Stromal cell of bone marrow (primary cell): ENCODE measurements at places on chromosomes 3 and 15.

- no peak for DNase-seq
Measured at GRCh38 chr3:14698601-14699244, 23.8 kb downstream of the C3orf20 start.

DNA sequence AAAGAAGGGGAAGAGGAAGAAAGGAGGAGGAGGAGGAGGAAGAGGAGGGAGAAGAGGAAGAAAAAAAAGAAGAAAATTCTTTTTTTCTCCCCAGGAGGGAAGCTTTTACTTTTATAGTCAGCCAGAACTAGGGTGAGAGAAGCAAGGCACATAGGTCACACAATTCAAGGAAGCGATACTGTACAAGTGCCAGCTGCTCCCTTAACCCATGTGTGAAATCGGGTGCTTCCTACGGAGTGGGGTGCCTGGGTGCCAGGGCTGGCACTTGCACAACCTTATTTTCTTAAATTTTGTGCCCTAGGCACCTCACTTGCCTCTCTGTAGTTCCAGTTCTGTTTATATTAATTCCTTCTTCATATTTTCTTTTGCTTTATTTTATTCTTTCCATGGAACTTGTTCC is 150.4 kb downstream of the LIPC start:
- no peak for DNase-seq

- no peak for DNase-seq
Measured at GRCh38 chr15:67174446-67174845, 80.0 kb downstream of the AAGAB start.

- peak; percentile 75 for DNase-seq
Measured at GRCh38 chr3:157082305-157082982, 77.5 kb downstream of the CCNL1 start.

DNA sequence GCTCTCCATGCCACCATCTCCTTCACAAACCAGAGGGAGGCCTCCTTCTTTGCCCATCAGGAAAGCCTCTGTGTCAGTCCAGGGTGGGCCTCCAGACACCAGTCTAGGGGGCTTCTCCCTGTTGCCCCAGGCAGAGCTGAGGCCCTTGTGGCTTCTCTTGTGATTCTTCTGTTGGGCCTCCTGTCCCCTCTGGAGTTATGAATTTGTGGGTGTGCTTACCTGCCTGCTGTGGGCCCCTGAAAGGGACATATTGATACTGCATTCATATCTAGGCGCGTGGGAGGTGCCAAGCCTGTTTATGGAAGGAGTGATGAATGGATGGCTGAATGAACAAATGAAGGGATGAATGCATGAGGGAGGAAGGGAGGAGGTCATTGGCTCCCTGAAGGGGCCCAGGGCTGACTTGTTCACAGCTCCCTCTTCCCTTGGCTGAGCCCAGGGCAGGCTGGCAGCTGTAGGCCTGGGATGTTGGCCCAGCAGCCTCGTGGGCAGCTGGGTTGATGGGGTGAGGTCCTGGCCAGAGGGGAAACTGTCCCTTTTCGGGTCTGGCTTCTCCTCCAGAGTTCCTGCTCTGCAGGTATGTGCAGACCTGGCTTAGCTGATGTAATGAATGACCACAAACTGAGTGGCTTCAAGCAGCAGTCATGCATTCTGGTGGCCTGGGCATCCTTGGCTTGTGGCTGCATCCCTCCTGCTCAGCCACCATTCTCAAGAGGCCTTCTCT is 195.4 kb downstream of the GOLGA6L6 start:
- no peak for DNase-seq

DNA sequence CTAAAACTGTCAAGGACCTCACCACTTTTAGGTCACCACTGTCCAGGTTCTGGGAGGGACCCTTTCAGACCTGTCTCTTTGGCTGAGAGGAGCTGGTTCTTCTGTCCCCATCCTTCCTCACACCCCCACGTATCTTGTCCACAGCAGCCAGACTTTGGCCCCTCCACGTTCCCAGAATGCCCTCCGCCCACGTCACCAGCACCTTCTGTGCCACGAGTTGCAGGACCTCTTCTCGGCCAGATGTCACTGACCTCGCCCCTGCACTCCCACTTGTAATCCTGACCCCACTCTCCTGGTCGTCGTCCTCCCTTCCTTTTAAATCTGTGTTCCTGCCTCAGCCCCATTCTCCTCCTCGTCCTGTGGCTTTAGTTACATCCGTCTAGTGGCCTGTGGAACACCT is 22.6 kb upstream of the SEC13 start:
- no peak for DNase-seq

- DNase-seq, result no peak
Measured at GRCh38 chr3:34995796-34996430, 643.4 kb upstream of the ARPP21 start.

GRCh38 chr15:90451053-90451850 is 63.2 kb downstream of the IQGAP1 start:
- DNase-seq, result peak; percentile 55

- no peak for DNase-seq
Measured at GRCh38 chr3:67685499-67685898, 31.1 kb upstream of the SUCLG2 start.

DNA sequence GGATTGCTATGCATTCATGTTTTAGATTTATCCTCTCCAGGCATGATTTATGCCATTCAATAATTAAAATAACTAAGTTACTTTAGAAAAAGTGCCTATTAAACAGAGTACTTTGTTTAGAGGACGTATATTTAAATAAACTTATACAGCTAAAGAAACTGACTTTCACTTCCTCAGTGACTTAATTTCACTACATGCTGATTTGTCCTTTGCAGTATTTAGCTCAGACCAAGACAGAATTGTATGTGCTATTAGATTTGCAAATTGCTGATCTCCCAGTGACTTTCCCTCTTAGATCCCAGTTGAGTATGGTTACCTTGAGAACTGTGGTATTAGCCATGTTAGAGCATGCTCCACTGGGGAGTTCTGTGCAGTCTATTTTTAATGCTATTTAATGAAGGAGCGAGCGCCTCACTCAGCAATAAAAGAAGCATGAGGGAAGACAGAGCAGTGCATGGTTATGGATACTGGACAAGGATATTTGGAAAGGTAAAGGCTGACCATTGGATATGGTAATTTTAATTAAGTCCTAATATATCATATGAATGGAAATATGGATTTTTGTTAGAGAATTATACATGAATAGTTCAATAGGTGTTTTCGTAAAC is 2.7 kb downstream of the ARPP21 start:
- no peak for DNase-seq

DNA sequence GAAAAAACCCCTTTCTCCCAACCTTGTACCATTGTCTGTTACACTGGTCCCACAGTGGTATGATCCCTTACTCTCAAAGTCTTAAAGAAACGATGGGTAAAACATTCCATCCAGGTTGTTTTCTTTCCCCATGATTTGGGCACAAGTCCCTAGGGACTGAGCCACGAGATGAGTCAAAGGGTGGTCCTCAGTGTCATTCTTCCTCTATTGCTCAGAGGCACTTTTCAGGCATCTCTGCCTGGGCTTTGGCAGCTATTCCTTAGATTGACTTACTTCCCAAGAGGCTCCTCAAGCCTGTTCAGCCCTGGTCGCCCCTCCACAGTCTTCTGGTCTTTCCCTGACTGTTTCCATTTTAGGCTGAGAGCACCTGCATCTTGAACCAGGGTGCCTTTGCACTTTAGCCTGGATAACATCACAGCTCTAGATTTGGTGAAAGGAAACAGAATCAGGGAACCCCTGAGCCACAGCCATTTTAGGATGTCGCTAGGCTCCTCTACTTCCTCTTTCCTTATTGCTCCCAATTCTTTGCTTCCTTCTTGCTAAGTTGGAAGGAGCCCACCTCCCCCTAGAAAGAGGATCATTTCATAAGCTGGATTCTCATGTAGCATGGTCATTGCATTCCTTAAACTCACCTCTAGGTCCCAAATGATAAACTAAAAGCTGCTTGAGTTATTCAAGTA is 131.0 kb upstream of the TPRG1 start:
- DNase-seq, result peak; percentile 17

- DNase-seq, result no peak
Measured at GRCh38 chr15:23567921-23568320, 2.4 kb downstream of the MKRN3 start.

- no peak for DNase-seq
Measured at GRCh38 chr3:107629566-107629965, 106.8 kb downstream of the BBX start.

DNA sequence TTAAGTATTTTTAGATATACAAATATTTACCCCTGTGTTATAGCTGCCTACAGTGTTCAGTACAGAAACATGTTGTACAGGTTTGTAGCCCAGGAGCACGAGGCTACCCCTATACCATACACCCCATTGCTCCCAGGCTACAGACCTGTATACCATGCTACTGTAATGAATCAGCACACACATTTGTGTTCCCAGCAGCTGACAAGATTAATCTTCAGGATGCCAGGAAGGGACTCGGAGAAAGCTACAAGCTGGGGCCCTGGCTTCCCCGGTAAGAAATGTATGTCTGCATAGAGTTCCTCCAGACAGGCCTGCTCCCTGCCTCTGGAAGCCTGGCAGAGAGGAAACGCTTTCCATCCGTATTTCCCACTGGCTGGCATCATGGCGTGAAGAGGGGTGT is 136.5 kb downstream of the XXYLT1 start:
- no peak for DNase-seq

DNA sequence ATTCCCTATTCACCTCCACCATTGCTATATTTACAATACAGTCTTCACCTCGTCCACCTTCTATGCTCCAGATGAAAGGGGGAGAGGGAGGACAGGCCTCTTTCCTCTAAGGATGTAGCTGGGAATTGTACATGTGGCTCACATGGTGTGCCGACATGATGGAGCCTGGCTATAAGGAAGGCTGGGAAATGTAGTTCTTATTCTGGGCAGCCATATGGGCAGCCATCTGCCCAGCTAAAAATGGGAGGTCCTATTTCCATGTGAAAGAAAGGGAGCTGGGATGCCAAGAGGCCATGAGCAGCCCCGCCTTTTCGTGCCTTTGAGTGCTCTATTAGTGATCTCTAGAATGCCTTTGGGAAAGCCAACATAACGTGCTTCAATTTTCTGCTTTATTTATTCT is 27.1 kb upstream of the MGLL start:
- no peak for DNase-seq

DNA sequence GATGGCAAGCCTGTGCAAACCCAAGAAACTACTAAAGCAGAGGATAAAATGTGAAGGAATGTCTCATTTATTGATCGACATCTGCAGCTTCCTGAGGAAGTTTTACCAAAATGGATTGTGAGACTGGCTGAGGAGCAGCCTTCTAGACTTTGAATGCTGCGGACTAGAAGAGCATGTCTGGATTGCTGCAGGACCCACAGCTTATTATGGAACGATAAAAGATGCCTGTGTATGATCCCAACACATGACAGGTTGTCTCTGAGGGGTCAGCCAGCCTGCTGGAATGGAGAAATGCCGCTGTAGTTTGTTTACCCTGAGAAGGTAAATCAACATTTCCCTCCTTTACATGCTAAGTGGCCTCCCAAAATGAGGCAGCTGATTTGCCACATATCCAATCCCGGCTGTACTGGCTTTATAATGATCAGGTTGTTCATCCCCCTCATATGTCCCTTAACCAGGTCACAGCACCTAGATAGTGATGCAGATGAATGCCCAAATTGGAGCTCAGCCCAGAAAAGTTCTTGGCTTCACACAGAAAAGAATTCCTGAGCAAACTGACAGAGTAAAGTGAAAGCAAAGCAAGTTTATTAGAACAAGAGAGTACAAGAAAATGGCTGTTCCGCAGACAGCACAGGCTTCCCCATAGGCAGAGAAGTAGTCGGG is 63.9 kb downstream of the IL12A start:
- DNase-seq, result no peak

- no peak for DNase-seq
Measured at GRCh38 chr15:29924750-29925149, 102.5 kb upstream of the TJP1 start.

- no peak for DNase-seq
Measured at GRCh38 chr3:184261270-184261853, at the start of gene CAMK2N2. CAMK2N2 (minus strand) TSS chr3:184261553; CDS start chr3:184261285, 268 bp downstream.

GRCh38 chr15:41773332-41773728 is 954 bp upstream of the MAPKBP1 start:
- DNase-seq, result no peak

DNA sequence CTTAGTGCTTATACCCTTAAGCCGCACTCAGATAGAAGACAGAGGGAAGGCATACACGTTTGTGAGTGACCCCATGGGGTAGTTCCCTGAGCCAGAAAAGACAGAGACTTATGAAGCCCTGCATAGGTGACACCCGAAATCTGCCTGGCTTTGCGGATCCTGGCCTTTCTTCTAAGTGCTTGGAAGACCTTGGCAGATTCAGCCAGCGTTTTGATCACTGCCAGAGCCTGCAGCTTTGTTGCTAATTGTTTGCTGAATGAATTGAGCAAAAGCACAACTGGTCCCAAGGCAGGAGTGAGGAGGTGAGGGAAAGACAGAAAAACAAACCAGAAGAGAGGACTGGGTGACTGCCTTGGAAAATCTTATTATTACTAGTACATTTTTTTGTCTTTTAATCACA is 168.3 kb upstream of the ICE2 start:
- DNase-seq, result no peak

DNA sequence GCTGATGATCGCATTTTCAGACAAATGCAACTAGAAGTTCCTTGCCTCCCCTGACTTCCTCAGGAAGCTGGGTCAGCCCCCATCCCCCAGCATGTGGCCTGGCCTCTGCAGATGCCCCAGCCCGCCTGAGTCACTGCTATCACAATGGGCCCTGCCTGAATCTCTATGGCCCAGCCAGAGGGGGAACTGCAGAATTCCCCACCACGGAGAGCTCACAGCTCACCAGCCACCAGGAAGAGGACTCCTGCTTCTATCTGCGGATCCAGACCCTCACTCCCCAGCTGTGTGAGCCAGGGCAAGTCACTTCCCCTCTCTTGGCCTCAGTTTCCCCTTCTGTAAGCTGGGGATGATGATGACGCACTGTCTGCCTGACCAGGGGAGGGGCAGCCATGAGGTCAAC is 6.9 kb downstream of the PLXND1 start:
- no peak for DNase-seq

GRCh38 chr3:35760146-35760545 is 120.8 kb downstream of the ARPP21 start:
- DNase-seq, result no peak

- DNase-seq, result no peak
Measured at GRCh38 chr3:32325201-32325600, 66.5 kb upstream of the CMTM7 start.

DNA sequence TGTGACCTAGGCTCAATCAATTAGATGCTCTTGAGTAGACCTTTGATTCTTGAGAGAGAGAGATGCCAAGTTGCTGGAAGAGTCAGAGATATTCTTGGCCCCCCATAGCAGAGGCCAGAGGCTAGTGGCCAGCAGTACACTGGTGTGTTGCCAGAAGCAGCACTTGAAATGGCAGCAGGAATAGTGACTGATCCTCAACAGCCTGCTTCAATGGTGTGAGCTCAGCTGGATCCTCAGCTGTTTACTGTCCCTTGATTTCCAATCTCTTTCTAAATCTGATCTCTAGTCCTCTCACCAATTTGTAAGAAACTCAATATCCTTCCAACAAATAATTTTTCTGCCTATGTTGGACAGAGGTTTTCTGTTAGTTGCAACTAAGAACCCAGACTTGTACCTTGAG is 170.3 kb upstream of the CCDC54 start:
- no peak for DNase-seq

GRCh38 chr3:182244222-182244971 is 532.7 kb downstream of the SOX2 start:
- no peak for DNase-seq
